ENCODE measurements at places on chromosomes 7 and 10.

GRCh38 chr10:5506751-5507648, 7.6 kb upstream of the CALML5 start:
- DNase-seq: no peak

DNA sequence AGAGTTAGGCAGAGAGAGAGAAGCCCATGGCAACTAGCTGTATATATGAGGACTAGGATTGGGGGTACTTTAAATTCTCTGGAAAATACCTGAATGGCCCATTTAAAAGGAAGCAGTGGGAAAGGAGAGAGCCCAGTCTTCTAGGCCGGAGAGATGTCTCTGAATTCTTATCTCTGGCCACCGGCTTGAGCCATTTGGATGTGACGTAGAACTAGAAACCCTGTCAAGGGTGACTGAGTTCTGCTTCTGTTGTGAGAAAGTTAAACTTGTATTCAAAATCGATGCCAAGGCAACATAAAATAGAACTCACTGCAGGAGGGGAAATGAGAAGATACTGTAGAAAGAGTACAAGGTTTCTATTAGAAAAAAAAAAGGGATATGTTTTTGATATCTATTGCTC, 6.3 kb upstream of the GSTK1 start:
- no peak for DNase-seq

DNA sequence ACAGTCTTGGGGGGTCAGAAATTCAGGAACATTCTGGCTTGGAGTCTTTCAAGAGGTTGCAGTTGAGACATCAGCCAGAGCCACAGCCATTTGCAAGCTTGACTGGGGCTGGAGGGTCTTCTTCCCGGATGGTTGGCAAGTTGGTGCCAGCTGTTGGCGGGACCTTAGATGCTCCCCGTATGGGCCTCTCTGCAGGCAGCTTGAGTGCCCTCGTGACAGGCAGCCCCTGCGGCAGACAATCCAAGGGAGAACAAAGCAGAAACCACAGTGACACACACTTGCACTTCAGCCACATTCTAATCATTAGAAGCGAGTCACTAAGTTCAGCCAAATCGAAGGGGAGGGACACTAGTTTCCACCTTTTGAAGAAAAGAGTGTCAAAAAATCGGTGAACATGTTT, 59.4 kb upstream of the MXI1 start:
- DNase-seq: no peak

DNA sequence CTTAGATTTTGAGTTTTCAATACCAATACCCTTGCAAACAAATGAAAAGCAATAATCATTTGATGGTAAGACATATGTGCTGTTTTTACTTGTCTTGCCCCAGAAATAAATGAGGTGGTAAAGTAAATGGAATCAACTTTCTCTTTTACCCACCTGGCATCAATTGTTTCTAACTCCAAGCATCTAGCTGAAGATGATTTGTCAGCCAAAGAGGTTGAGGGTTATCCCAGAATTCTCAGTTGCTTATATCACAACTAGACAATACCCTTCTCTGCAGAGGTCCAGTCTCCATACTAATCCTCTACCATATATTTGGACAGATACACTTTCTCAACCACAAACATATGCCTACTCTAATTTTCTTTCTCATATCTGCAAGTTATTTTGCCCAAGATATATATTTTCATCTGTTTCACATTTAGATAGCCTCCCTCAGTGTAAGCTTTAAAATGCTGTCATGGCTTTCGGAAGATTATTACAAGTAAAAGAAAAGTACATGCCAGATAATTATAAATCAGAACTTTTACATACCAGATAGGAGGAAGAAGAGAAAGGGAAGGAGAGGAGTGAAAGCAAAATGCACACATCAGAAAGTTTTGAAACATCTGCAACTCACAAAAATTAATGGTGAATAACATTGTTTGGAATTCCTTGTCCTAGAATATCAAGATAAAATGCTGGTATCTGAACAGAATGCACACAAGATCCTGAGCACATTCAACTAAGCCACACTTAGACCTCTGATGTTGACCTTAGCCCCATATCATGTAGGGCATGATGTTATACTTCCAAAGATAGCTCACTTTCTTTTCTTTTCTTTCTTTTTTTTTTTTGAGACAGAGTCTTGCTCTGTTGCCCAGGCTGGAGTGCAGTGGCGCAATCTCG, 146.6 kb downstream of the REEP3 start:
- no peak for DNase-seq

DNA sequence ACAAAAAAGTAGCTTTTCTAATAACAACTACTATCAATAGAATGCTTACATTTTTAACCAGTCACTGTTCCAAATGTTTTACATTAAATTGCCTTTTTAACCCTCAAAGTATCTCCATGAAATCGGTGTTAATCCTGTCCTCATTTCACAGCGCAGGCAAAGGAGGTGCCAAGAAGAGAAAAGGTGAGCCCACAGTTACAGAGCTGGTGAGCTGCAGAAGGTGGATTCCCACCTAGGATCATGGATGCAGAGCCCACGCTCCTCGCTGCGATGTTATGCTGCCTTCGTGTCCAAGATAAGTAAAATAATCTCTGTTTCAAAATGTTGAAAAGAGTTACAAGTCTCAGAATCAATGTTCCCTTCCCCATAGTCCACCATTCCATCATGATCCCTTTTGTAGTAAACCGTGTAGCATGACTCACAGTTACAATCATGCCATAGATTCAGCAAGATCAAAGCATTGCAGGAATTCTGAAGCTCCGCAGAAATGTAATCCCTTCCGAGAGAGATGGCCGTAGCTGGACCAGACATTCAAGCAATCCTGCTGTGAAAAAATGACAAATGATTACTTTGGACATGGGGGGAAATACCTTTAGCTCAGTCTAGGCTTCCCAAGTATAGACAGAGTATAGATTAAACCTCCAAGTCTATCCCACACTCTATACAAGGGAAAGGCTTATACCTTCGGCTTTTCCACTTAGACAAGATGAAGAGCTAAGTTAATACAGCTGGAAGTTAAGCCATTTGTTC, 394.7 kb upstream of the AKR1E2 start:
- no peak for DNase-seq

DNA sequence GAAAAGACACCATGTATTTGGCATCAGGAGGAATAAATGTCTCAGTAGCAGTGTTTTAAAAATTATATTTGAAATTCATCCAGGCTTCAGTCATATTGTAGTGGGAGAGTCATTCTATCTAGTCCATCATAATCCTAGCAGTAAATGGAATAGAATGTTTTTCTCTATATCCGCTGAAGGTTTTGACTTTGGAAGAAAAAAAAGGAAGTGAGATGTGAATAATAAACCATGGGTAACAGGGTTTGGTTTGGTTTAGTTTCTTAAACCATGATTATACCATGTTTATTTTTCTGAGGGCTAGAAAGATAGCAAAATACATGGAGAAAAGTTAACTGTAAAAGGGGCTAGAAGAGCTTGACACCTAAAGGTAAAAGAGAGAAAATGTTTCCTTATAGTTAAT, 16.4 kb upstream of the BPGM start:
- no peak for DNase-seq

GRCh38 chr7:150556521-150557138, 10.6 kb upstream of the GIMAP4 start:
- no peak for DNase-seq

- DNase-seq: no peak
Observed at GRCh38 chr10:34275626-34276130, 539.4 kb downstream of the PARD3 start.

- DNase-seq: no peak
Observed at GRCh38 chr7:7581531-7582179, 15.0 kb downstream of the MIOS start.

DNA sequence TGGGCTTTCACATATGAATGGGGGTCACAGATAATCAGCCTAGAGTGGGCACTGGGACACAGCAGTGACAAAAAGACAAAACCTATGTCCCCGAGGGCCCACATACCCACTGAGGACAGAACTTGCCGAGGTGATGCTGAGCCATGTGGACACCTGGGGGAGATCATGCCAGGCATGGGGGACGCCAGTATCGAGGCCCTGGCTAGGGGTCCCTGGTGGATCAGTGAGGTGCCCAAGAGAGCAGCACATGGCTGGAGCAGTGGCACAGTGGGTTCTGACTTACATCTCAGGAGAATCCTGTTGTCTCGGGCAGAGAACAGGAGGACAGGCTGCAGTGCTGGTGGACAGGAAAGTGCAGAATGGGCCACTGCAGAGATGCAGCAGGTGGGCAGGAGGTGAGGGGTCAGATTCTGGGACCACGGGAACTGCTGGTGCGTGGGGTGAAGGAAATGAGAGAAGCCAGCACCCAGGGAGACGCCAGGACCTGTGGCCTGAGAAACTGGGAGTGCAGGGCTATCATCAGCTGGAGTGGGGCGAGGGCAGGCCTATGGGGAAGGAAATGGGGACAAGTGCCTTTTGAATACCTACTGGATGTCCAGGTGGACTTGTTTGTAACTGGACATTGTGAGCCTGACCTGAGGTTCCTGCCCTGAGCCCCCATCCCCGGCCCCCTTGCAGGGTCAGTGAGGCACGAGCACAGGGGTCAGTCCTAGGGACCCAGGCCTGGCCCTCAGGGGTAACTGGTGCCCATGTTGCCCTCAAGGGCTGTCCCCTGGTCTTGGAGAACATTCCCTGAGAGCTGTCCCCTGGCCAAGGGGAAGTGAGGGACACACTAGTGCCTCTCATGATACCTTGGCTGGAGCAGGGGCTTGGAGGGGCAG, 91.2 kb upstream of the RET start:
- DNase-seq: no peak

DNA sequence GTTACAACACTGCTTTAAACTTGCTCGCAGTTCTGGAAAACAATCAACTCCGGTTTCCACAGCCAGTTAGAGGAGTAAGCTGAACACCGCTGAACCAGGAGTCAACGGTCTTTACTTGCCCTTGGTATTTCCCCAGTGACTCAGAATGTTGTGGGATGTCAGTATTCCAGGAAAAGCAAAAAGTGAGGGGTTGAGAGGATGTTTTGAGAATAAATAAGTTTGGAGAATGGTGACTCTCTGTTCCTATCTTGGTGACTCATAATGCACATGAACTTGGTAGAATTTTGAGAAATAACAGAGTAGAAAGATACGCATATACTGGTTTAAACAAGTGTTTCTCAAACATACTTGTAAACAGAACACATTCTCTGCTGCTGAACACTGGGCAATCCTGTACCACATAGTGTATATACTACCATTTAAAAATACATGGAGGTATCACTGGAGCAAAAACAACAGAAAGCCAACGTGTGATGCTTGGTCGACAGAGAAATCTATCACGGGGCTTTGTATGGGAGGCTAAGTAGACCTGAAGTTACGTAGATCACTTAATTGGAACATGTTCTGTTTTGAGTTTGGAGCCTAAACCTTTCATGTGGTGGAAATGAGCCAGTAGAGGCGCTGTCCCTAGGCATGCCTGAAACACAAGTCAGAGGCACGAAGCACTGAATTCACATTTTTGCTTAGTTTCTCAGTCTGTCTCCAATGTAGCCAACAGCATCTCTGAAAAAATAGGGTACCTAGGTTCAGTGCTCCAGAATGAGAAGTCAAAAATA, 534.3 kb downstream of the PARD3 start:
- DNase-seq: peak; percentile 39

- no peak for DNase-seq
Observed at GRCh38 chr7:121344093-121344492, 15.3 kb downstream of the WNT16 start.
